ENCODE measurements at places on chromosomes 7 and 10. TPM values are rescaled to one million over a fixed set of nuclear protein-coding genes. Genes with fewer than 3 reads are reported as not detected.

COL26A1 gene
- total RNA-seq, result not detected

TAS2R39 gene
- total RNA-seq, result not detected

DNA sequence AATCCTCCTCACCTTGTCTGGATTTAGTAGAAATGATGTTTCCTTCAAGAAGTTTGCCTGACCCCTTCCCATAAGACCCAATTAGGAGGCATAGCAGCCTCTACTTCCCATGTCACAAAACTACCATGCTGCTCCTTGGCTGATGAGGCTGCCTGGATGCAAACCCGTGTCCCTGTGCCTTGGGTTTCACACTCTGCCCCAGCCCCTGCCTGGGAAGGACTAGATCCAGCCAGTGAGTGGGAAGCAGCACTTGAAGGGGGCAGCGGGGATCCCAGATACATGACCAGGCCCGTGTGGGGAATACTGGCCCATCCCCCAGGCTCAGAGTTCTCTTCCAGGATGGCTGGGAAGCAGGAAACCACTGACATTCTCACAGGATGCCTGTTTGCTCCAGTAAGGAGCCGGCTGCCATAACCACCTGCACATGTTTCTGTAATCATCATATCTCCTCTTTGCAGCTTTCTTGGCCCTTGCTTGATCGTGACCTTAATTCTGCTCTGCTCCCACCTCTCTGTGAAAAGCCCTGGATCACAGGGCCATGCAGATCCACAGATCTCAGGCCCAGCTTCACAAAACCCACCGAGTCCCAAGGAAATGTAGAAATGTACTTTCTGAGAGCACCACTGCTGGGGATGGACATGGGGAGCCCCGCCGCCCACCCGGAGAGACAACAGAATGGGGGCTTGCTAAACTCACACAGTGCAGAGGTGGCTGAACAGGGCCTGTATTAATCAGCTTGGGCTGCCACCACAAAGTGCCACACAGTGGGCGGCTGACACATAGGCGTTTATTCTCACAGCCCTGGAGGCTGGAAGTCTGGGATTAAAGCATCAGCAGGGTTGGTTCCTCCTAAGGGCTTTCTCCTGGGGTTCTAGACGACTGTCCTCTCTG, 287.8 kb upstream of the IGFBP3 start:
- no peaks in the 10 kb centered on the region for H3K36me3 ChIP-seq
- H3K27me3 ChIP-seq, result no peaks in the 10 kb centered on the region
- H3K27ac ChIP-seq, result no peak overlapping the region
- H3K4me3 ChIP-seq, result no peak overlapping the region

DNA sequence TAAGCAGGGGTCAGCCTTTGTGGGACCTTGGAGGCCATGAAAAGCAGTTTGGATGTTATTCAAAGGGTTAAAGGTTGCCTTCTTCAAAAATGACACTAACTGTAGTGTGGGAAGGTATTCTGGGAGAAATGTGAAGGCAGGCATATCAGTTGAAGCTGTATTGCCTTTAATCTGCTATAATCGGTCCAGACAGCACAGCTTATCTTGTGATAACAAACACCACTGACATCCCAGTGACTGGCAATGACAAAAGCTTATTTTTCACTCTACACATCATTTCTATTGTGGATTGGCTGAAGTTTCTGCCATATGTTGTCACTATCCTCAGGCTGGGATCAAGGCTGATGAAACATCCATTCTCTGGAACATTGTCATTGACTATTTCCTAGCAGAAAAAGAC, 1149.2 kb downstream of the GRM8 start:
- DNase-seq, result no peak
- no peaks in the 10 kb centered on the region for H3K36me3 ChIP-seq
- H3K27me3 ChIP-seq, result no peaks in the 10 kb centered on the region
- no peaks in the 10 kb centered on the region for H3K4me1 ChIP-seq
- no peak overlapping the region for H3K27ac ChIP-seq

DNA sequence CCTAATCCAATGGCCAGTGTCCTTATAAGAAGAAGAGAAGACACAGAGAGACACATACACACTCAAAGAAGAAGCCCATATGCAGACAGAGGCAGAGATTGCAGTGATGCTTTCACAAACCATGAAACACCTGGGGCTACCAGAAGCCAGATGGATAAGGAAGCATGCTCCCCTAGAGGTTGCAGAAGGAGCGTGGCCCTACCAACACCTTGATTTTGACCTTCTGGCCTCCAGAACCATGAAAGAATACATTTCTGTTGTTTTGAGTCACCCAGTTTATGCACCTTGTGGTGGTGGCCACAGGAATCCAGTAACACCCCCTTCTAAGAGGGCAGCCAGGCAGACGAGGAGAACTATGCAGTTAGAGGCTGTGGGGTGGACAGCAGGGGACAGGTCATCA, 43.5 kb downstream of the AOC1 start:
- H3K4me3 ChIP-seq, result no peak overlapping the region
- no peak overlapping the region for H3K27ac ChIP-seq
- no peaks in the 10 kb centered on the region for H3K27me3 ChIP-seq
- peaks cover 6% of the 10 kb centered on the region for H3K4me1 ChIP-seq
- no peaks in the 10 kb centered on the region for H3K36me3 ChIP-seq

Data from esophagus squamous epithelium (tissue), 5 donors.